ENCODE measurements at places on chromosomes 3 and 15.

GRCh38 chr3:154496978-154497377, 67.0 kb upstream of the GPR149 start:
- no peak for DNase-seq

DNA sequence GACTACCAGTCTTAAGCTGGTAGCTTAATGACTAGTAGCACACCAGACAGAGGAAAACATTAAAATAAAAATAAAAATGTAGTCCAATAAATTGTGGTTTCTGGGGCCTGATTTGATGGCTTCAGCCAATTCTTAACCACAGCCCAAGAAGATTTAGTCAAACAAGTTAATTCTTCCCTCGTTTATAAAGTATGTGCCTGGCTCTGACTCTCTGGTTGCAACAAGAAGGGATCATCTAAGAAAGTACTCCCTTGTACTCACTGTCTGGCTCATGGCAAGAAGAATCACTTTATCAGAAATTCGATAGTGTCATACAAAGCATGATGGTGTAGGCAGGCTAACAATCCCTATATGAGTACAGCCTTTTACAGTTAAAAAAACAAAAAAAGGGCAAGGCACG, 141.9 kb downstream of the P3H2 start:
- peak; percentile 54 for DNase-seq

- DNase-seq, result no peak
Observed at GRCh38 chr15:41603411-41603935, 44.5 kb downstream of the TYRO3 start.

DNA sequence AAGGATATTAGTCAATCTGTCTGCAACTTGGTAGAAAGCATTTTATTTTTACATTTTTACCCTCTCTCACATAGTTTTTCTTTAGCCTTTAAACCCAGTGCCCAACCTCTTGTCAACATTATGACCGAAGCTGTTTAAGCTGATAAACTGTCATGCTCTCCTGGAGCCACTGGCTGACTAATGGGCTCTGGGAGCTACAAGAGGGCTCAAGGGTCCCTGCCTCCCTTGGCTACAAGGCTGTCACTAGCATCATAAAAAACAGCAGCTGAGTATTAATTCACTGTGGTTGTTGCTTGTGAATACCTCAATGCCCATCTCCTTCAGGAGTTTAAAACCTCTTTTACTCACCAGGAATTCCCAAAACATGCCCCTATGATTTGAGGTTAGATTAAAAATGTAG, 237.9 kb downstream of the ZMAT3 start:
- no peak for DNase-seq

- DNase-seq, result no peak
Observed at GRCh38 chr3:112634786-112635541, 6.0 kb downstream of the CCDC80 start.

GRCh38 chr15:72907733-72908132, 124.2 kb upstream of the ADPGK start:
- DNase-seq, result no peak
